ENCODE measurements at places on chromosomes 11 and 22.

GRCh38 chr11:133149698-133150097 is 382.6 kb downstream of the OPCML start:
- DNase-seq: no peak

DNA sequence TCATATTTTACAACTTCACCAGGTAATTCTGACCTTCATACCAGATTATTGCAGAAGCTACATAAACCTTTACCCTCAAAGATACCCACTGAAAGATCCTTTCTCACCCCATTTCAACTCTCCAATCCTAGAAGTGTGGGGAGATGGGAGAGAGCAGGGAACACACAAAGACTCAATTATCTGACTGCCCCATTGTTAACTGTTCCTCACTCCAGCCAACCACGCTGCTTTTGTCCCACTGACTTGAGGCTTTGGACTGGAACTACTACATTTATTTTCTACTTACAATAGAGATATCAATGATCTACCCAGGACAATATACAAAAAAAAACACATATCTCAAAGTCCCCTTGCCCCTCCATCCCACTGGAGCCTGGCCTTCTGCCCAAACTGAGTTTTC is 44.7 kb upstream of the SLN start:
- DNase-seq: no peak

GRCh38 chr22:44926124-44926475 is 83.7 kb downstream of the PHF21B start:
- DNase-seq: no peak

DNA sequence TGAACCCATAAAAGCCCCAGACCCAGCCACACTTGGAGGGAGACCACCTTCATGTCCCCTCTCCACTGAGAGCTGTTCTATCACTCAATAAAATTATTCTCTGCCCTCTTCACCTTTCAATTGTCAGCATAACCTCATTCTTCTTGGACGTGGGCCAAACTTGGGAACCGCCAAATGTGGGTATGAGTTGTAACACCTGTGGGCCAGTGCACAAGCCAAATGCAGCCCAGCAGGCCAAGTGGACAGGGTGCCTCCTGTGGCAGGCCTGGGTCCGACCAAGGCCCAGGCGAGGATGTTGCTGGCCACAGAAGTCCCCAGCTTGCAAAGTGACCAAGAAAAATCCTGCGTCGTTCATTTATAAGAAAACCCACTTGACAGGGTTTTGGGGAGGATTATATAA is 621.2 kb downstream of the METTL15 start:
- no peak for DNase-seq

GRCh38 chr11:76919887-76920746 is 59.4 kb downstream of the ACER3 start:
- peak; percentile 80 for DNase-seq

DNA sequence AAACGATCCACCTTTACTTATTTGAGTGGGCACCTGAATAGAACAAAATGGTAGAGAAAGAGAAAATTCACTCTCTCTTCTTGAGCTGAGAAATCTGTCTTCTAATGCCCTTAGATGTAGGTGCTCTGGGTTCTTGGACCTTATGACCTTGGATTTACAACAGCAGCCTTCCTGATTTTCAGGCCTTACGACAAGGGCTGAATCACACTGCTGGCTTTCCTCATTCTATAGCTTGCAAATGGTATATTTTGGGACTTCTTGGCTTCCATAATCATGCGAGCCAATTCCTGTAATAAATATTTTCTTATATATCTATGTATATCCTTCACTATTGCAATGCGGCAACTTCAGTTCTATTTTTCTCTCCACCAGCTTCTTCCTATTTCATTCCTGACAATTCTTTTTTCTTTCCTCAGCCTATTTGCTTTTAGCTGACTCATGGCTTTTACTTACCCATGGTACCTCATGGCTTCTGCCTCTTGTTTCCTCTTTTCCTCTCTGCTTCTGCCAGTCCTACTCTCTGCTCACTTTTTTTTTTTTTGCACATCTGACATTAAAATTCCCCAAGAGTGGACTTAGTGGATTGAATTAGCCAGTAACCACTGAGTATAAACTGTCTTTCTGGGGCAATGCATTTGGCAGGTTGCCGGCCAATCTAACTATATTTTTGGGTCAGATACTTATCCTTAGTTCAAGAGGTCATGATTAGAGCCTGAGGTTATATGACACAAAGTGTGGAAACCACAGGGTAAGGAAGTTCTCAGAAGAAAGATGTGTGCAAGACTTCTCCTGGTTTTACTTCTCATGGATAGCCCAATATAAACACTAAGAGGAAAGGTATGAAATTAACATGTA is 359.5 kb downstream of the TMEM135 start:
- DNase-seq: no peak

GRCh38 chr11:122192634-122193255 is 76.7 kb upstream of the BLID start:
- peak; percentile 66 for DNase-seq

GRCh38 chr22:41928593-41929417 is 2.2 kb upstream of the TNFRSF13C start:
- no peak for DNase-seq

DNA sequence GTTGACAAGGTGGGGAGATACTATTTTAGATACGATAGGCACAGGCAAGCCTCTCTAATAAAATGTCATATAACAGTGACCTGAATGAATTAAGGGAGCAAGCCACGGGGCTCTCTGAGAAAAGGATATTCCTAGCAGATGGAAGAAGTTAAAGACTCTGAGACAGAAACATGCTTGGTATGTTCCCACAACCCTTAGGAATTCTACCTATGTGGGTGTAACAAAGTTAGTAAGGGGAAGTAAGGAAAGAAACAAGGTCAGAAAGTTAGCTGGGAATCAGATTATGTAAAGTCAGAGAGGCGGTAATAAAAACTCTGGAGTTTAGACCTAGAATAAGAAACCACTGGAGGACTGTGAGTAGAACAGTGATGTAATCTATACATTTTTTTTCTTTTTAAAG is 59.7 kb upstream of the GDPD4 start:
- peak; percentile 58 for DNase-seq

DNA sequence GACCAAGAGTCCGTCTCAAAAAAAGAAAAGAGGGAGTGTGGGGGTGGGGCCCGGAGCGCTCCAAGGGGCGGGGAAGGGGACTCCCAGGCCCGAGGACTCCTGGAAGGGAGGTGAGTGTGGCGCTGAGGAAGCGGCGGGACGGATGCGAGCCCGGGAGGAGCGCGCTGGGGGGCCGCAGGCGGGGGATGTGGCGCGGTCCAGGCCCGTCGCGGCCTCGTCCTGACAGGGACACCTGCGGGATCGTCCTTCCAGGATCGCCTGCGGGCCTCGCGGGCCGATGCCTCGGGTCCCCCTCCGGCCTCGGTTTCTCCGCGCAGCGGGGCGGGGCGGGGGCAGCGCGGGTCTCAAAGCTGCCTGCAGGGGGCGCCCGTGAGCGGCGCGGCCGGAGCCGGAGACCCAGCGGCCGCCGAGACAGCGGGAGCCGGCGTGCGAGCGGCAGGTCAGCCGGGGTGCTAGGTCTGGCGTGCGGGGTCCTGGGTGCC is 3.8 kb upstream of the ADORA2A start:
- DNase-seq: no peak

DNA sequence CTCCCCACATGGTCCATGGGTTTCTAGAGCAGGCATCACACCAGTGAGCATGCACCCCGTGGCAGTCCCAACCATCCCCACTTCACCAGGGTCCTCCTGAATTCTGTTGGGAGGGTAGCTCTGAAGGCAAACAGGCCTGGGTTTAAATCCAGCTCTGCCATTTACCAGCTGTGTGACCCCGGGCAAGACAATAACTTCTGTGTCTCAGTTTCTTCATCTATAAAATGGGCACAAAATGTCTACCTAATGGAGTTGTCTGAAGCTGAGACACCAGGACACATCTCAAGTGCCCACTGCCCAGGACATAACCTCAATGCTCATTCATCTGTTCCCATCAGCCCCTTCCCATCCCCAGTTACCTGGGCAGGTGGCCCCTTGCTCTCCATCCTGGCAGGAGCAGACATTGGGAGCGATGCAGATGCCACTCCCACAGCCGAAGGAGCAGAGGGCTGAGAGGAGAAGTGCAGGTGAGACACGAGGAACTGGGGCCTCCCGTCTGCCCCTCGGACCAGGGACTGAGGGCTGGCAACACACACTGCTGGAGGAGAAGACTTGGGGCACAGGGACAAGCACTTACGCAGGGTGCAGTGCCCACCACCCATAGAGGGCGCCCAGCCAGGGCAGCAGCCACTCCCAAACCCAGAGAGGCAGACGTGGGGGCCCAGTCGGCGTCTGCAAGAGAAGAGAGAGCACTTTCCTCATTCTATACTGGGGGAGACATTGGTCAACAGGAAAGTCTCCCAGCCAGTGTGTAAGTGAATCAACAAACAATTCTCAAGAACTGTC is 4.0 kb downstream of the VWCE start:
- no peak for DNase-seq

DNA sequence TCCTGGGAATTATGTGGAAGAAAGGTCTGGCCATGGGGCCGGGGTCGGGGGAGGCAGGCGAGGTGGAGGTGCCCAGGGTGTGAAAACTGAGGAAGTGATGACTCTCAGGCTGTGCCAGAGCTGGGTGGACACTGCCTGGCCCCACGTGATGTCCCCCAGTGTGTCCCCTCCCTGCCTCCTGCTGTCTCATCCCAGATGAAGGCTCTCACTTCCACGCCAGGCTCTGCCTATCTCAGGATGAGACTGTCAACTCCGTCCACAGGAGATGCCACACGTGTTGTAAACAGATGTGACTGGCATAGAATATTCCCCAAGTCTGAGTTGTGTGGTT is 51.4 kb downstream of the RPS6KA4 start:
- DNase-seq: no peak

DNA sequence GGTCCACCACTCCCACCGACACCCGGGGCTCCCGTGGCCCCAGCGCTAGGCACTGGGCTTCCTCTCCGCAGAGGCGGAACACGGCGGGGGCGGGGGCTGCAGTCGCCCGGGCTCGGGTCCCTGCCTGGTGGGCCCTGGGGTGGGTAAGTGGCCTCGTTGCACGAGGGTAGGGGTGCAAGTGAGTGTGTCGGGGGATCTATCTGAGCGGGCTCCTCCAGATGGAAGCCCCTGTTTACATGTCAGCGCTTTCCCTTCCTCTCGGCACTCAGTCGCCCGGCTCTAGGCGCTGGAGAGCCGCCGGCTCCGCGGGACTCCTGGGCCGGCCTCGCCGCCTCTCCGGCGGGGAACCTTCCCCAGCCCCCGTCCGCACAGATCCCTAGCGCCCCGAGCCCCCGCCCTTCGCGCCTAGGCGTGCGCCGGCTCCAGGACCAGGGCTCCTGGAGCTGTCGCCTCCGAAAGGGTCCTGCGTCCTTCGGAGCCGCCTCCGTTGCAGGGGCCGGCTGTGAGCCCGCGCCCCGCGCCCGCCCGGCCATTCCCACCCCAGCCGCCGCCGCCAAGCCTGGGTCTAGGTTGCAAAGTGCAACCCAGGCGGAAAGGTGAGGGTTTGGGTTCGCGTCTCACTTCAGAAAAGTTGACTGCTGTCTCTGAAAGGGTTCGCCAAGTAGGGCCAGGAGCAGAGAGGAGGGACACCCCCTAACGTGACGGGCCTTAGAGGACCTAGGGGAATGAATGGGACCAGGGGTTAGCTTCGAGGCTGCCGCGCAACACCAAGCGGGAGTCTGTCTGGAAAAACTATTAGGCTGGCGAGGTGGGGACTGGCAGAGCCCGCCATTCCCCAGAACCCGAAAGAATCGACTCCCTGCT is 978 bp downstream of the FLI1 start:
- DNase-seq: peak; percentile 35

DNA sequence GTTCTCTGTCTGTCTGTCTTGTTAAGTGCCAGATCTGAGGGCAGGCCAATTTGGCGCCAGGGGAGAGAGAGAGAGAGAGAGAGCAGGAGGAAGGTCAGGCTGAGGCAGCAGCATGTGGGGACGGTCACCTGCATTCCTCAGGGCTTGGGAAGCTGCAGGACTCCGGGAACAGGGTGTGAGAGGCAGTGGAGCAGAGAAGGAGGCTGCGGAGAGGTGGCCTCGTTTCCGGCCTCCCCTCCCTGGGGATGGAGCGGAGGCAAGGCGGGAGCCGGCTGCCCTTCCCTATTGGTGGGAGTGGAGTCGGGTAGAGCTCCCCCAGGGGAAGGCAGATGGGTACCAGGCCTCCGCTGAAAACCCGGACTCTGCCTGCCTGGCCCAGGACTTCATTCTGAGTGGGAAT is 9.7 kb downstream of the CLMP start:
- DNase-seq: no peak

GRCh38 chr11:115391598-115391997 is 112.6 kb downstream of the CADM1 start:
- no peak for DNase-seq

- DNase-seq: peak; percentile 58
Measured at GRCh38 chr11:14413307-14414069, 54.5 kb upstream of the RRAS2 start.

DNA sequence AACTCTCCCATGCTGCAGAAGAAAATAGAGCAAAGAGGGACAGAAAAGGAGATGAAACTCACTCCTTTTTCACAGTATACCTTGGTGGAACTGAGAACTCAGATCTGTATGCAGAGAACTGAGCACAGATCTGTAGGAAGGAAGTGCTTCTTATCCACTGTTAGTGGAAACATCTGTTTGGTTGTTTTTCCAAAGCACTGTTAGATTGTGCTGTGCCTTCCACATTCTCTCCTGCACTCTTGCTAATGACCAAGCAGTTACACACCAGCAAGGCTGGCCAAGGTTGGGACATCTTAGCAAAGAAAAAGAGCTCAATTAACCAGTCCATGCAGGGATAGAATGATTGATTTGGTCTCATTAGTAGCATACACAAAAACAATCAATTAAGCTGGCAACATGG is 20.1 kb upstream of the SIK2 start:
- no peak for DNase-seq

DNA sequence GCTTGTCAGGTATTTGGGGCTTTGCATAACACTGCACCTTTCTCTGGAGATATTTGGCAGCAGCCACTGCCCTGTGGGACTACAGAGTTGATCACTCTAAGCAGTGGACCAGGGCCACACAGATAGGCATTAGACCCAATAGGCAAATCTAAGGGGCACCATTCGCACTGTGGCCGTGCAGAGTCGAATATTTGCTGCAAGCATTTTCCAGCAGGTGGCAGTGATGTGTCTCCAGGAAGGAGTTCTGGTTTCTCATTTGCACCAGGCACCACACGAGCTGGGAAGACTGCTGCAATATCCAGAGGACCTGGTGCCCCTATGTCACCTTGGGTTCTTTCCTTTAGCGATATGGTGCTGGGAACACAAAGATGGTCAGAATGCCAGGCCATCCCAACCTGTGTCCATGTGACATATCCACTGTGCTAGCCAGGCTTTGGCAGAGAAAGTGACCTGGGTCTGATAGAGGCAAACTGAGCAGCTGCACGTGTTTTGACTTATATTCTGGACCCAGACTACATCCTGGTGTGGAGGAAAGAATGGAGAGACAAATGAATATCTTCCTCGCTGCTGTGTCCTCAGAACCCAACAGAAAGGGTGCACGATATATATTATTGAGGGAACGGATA is 318.7 kb downstream of the BUD13 start:
- peak; percentile 18 for DNase-seq

GRCh38 chr11:93736129-93736528 is 5.2 kb downstream of the TAF1D start:
- no peak for DNase-seq
